ENCODE measurements at places on chromosomes 5 and 9. TPM values are rescaled to one million over a fixed set of nuclear protein-coding genes. Genes with fewer than 3 reads are reported as not detected.

STPG3 gene
- total RNA-seq: not detected

SHISAL2B gene
- not detected for total RNA-seq

SHROOM1 gene
- total RNA-seq: 8.2 TPM

ADAMTS12 gene
- 5.1 TPM for total RNA-seq

PTGS1 gene
- 0.16 TPM for total RNA-seq

PCDHA2 gene
- total RNA-seq: under 0.01 TPM

IDNK gene
- 0.76 TPM for total RNA-seq

CARTPT gene
- total RNA-seq: not detected

CKMT2 gene
- total RNA-seq: not detected

CTSV gene
- total RNA-seq: 3.7 TPM

CCNB1 gene
- 14.6 TPM for total RNA-seq

MYO10 gene
- total RNA-seq: 26.7 TPM

C9orf50 gene
- 0.16 TPM for total RNA-seq

PRRT1B gene
- total RNA-seq: not detected

FBN2 gene
- total RNA-seq: 24.6 TPM

RHOBTB3 gene
- 57.8 TPM for total RNA-seq

SIL1 gene
- 51.0 TPM for total RNA-seq

PCDHGA2 gene
- total RNA-seq: 1.1 TPM

PCDHGB4 gene
- 7.1 TPM for total RNA-seq

PCDHB16 gene
- total RNA-seq: 0.63 TPM

FBLL1 gene
- total RNA-seq: 0.33 TPM

KCNN2 gene
- not detected for total RNA-seq

RETREG1 gene
- total RNA-seq: 6.0 TPM

GARIN3 gene
- total RNA-seq: not detected

KCNMB1 gene
- not detected for total RNA-seq

IL9 gene
- not detected for total RNA-seq

OR1Q1 gene
- not detected for total RNA-seq

ACOT12 gene
- not detected for total RNA-seq

ATOX1 gene
- total RNA-seq: 289 TPM

PCDHB15 gene
- total RNA-seq: 1.0 TPM

PCDH12 gene
- not detected for total RNA-seq
